ENCODE measurements at places on chromosomes 6 and 20.
A peak's percentile ranks its signal among the peaks of the same experiment; 100 is the strongest.

GRCh38 chr6:168418711-168419121, 22.3 kb upstream of the SMOC2 start:
- DNase-seq: no peak

- no peak for DNase-seq
These were observed 10.3 kb downstream of the TOP1 start for GRCh38 chr20:41038878-41039404.

- no peak for DNase-seq
These were observed 100.0 kb downstream of the VEGFA start for GRCh38 chr6:43869792-43870659.

DNA sequence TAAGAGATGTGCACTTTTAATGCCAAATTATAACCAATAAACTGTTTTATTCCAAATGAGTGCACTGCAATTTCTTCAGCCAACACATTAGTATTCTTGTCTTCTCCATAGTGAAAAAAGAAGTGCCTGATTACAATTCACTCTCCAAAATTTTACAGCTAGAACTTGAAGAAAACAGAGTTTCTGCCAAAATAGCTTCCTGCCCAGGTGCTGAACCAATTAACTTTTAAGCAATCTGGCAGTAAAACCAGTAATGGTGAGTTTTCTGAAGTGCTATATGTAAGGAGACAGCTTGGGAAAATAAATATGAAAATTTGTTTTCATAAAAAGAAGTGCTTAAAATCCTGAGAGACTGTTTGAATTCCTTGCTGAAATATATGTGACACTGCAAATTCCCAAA, 266.0 kb upstream of the NT5E start:
- DNase-seq: no peak

DNA sequence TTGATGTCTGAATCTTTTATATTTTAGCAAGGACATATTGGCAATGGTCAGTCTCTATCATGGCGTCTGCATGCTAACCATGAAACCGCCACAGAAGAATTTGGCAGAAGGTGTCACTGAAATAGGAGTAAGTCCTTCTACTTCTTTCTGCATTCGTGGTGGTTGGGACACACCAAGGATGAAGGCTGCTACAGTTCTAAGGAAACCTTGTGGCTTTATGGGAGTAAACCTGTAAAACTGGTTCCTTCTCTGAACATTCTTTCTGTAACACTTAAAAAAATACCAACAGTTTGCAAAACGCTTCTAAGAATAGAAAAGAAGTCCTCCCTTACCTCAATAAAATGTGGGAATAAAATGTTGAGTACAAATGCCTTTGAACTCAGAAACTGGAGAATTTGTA, 195.3 kb downstream of the SLC24A3 start:
- DNase-seq: no peak

- DNase-seq: no peak
These were observed 2.7 kb upstream of the SIRPG start for GRCh38 chr20:1660246-1660645.

GRCh38 chr20:10961651-10962288, 288.0 kb upstream of the JAG1 start:
- DNase-seq: no peak

- peak; percentile 72 for DNase-seq
These were observed 11.3 kb downstream of the SERPINB6 start for GRCh38 chr6:2959909-2960719.

DNA sequence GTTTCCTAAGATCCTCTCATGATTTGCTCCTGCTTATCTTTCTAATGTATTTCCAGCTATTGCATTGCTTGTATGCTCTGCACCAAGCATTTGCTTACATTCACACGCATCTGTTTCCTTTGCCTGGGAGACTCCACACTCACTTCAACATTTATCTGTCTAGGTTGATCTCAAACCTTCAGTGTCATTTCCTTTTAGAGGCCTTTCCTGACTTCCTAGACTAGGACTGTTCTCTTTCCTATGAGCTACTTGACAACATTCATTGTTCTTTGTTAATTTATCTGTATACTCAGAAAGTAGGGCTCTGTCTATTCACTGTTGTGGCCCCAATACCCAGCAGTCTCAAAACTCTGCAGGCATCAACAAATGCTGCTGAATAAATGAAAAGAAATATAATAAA, 84.4 kb downstream of the WASF1 start:
- no peak for DNase-seq

DNA sequence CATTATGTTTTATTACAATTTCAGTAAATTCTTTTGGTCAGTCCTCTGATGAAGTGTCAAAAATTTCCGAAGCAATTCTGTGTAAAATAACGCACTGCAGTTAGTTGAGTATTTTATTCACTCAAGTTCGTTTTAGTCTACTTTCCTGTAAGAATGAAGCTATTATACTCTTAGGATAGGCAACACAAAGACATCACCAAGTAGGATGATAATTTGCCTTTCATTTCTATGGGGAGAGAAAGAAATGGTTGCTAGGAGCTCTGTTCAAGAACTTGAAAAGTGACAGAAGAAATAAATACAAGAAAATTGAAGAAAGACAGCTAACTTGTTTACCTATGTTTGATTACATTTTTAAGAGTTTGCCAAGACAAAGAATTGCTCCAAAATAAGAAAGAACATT, 290.4 kb downstream of the EYS start:
- no peak for DNase-seq

- no peak for DNase-seq
These were observed 8.8 kb downstream of the SLC17A9 start for GRCh38 chr20:62961310-62961783.

DNA sequence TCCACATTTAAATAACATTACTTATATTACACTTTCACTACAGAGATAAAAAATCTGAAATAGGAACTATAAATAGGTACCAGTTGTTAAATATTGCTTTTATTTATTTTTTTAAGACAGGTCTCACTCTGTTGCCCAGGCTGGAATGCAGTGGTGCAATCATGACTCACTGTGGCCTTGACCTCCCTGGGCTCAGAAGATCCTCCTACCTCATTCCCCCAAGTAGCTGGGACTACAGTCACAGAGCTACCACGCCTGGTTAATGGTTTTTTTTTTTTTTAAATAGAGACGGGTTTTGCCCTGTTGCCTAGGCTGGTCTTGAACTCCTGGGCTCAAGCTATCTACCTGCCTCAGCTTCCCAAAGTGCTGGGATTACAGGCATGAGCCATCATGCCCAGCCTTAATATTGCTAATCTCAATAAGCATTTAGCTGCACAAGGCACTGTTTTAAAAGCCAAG, 17.3 kb downstream of the EEF1E1 start:
- DNase-seq: peak; percentile 88

DNA sequence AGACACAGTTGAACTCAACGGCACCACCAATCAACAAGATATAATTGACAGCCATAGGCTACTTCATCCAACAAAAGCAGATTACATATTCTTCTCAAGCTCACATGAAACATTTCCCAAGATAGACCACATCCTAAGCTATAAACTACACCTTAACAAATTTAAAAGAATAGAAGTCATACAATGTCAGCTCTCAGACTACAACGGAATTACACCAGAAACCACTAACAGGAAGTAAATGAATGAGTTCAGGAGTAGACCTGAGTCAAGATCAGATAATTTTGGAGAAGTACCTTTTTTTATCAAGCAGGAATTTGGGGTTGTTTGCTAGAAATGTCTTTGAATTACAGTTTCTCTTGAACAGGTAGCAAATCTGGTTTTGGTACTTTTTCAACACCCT, 237.8 kb downstream of the TBX18 start:
- no peak for DNase-seq

DNA sequence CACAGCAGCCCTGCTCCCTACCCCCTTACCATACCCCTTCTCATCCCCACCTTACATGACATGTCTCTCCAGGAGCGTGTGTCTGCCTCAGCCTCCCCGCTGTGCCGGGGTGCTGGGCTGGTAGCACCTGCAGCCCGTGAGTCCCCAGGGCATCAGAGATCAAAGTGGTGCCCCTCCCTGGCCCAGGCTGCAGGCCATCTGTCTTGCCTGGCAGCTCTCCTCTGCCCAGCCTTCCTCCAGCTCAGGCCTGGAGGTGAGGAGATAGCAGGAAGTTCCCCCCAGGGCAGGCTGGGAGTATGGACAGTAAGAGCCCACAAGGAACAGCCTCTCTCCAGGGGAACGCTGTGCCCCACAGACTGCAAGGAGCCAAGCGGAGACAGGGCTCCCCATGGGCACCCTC, 35.3 kb downstream of the GRM4 start:
- no peak for DNase-seq

GRCh38 chr6:164296411-164296810, 881.9 kb downstream of the QKI start:
- no peak for DNase-seq

DNA sequence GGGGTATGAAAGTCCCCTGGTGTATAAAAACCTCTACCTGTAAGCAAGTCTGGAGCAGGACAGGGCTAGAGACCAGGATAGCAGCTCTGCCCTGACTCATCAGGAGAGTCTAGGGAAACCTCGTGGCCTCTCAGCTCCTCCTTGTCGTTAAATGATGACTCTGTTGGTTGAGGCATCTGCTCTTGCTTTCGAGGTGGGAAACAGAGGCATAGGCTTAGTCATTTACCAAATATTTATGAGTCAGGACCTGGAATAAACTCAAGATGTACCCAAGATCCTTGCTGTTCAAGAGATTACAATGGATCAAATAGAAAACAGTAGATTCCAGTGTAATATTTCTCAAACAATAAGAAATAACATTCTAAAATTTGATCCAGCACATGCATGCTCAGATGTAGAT, 5.5 kb downstream of the MANBAL start:
- DNase-seq: peak; percentile 93

DNA sequence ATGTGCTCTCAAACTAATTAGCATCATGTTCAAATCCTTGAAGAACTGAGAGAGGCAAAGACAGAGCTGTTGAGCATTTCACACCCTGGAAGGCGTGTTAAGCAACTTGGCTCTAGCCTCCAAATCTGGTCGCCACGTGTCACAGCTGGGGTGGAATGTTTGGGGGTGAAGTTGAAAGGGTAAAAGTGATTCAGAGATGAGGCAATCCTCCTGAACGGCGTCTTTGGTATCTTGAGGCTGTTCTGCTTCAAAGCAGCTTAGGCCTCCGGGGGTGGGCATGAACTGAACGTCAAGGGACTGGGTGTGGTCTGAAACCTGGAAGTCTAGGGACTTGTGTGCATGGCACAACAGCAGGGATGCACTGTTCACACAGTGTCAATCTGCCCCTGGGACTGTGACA, 62.3 kb downstream of the TRAM2 start:
- DNase-seq: peak; percentile 85

DNA sequence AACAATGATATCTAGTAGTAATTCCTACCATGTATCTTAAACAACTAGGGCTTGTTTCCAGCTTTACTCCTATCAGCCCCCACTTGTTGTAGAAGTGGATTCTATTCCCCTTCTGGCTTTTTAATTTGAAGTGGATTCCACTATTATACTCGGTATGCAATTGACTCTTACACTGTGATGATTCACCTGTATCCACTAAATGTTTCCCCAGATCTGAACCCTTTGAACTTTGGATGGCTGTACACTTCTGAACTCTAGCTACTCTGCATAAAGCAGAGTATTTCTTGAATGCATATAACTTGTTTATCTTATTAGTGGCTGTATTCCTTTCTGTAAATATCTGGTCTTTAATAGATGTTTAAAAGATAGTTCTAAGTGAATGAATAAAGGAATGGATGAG, 538.4 kb upstream of the NRSN1 start:
- DNase-seq: no peak

DNA sequence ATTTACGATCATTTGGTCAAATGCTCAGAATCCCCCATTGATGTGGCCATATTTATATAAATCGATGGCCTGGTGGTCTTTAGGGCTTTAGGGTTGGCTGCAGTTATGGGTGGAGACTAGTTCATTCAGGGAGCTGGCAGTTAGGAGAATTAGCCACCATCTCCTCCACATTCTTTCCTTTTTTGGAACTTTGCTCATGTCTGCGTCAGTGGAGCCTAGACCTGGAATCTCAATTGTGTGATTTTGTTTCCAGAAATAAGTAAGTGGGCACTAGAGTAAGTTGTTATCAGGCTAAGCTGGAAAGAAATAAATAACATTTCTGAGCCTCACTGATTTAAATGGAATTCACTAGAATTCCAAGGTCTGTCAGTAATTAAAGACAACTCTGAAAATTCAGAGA, 29.0 kb upstream of the ELOVL5 start:
- no peak for DNase-seq

DNA sequence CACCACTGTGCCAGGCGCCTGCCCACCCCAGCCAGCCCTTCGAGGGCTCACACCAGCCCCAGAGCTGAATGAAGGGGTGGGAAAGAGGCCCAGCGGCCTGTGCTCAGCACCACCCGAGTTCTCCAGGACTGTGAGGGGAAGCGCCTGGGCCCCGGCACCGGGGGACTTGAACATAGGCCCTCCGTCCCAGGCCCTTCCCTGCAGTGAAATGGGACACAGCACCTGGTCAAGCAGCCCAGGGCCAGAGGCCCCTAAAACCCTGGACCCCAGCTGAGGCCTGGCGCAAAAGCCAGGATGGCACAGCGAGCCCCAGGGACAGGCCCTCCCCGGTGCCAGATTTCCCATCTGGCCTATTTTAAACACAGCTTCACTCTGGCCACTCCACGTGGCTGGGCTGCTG, 4.0 kb downstream of the KCNQ2 start:
- no peak for DNase-seq

DNA sequence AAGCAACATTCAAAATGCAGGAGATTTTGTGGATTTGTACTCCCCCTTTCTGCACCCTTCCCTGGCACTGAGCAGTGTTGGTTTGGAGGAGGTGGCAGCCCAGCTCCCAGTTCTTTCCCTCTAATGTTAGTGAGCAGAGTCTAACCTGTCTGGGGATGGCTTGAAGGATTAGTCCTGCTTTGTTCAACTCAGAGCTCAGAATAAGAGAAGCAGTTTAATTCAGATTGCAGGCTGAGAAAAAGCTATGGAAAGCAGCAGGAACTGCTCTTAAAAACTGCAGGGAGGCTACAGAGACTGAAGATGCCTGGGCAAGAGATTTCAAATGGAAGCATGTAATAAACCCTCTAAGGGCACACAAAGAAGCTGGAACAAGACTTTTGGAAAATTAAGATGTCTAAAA, 223.4 kb upstream of the GGTLC1 start:
- DNase-seq: no peak

DNA sequence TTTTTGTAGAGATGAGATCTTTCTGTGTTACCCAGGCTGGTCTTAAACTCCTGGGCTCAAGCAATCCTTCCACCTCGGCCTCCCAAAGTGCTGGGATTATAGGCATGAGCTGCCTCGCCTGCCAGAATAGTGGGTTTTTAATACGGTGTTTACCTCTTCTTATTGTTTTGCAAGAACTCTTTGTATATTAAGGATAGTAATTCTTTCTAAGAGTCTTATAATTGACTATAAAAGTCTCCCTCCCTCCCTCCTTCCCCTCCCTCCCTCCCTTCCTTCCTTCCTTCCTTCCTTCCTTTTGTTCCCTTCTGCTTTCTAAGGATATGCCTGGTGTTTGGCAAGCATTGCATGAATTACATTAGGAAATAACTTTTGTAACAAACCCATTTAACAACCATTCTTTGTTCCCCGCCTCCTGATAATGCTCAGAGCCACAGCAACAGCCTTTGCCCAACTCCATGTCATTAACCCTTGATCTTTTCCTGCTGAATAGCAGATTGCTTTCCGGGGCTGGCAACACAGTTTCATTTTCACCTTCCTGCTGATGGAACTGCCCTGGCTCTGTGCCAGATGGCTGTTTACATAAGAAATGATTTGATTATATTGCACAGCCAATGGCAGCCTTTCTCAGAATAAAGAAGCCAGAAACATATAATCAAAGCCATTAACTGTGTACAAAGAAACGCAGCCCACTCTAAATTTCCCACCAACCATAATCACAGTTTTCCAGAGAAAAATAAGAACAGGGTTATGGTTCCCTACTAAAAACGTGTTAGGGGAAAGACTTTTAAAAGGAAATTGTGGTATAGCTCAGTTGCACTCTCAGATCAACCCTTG, 143.7 kb upstream of the PTPN1 start:
- DNase-seq: peak; percentile 50

Measured in adipocyte (in vitro differentiated cells).